Motor neuron (in vitro differentiated cells): ENCODE measurements at places on chromosomes 12 and 14.

DNA sequence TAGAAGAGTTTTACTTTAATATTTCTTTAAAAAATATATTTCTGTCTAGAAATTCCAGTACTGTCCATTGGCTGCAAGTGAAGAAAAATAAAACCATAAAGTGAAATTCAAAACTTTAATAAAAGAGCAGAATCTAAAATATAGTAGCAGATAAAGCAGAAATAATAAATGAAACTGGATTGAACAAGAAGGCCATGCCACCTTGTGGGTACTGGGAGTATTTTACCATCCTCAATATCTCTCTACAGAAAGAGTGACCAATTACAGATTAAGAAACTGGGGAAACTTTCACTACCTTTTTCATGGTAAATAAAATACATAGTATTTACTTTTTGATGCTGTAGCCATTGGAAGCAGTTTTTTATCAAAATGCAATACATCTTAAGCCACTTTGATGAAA lies 220.5 kb downstream of the BCAT1 start:
- ATAC-seq, result no peak

DNA sequence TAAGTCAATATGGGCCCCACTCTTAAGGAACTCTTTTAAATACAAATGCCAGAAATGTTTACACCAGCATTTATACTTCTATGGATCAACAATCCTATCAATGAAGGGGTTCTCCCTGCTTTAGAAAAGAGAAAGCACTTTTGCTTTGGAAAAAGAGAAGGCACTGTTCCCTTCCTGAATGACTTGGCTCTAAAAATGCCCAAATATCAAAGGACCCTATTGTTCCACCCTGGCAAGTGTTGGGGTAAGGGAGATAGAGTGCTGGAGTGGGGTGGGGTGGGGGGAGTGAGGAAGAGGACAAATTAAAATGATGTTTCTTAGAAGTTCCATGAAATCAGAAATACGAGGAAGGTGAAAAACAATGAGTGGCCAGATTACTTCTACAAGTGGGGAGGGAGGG lies 131.6 kb upstream of the GRIN2B start:
- ATAC-seq, result no peak

DNA sequence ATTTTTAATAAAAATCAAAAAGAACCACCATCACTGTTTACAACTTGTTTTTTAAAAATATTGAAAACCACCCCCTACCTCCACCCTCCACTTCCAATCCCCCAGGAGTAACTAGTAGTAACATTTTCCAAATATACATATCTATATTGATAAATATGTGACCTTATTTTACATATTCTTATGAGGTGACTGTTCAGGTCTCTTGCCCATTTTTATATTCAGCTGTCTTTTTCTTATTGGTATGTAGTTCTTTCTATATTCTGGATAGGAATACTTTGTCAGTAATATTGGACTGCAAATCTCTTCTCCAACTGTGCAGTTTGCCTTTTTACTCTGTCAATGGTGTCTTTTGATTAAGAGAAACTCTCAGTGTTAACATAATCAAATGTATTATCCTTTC lies 59.0 kb upstream of the EIF5 start:
- no peak for ATAC-seq

- ATAC-seq, result no peak
Measured at GRCh38 chr12:27705263-27705662, 5.4 kb upstream of the MRPS35 start.

DNA sequence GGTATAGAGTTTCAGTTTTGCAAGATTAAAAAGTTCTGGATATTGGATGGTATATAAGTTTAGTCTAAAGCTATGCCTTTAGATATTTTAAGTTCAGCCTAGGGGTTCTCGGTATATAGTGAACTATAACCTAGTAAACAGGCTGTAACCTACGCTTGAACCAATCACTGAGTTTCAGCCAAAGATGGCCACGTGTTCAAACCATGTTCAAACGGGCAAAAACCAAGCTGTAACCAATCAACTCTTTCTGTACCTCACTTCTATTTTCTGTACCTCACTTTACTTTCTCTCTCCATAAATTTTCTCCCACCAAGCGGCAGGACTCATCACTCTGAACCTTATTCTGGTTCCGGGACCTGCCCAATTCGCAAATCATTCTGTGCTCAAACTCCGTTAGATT lies 1.4 kb downstream of the TMBIM4 start:
- ATAC-seq, result no peak

GRCh38 chr12:14239350-14239934 lies 126.0 kb upstream of the ATF7IP start:
- ATAC-seq, result peak; percentile 61

- ATAC-seq, result no peak
Measured at GRCh38 chr12:29155079-29155478, 6.0 kb downstream of the FAR2 start.

- no peak for ATAC-seq
Measured at GRCh38 chr12:55717011-55718007, 1.5 kb downstream of the BLOC1S1 start.

DNA sequence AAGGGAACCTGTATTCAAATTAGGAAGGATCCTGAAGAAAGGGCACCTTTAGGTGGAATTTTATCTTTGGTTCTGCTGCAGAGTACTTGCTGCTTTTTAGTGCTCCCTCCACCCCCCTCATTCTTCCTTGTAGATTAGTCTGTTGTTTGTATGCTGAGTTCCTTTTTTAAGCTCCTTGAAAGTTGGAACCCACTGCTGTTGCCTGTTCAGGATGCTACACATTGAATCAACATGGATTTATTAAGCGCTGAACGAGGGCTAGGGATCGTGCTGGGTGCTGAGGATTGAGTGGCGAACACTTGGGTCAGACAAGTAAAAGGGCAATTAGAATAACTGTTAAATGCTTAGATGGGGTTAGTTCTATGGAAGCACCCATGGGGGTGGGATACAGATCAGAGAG lies 884 bp upstream of the AMN1 start:
- no peak for ATAC-seq

- peak; percentile 30 for ATAC-seq
Measured at GRCh38 chr12:94284859-94285258, 136.5 kb downstream of the PLXNC1 start.

GRCh38 chr12:71009430-71010142 lies 89.0 kb upstream of the PTPRR start:
- no peak for ATAC-seq

- ATAC-seq, result no peak
Measured at GRCh38 chr12:19994968-19995367, 373.4 kb upstream of the PDE3A start.

GRCh38 chr12:124381456-124382296 lies 86.8 kb downstream of the RFLNA start:
- peak; percentile 36 for ATAC-seq

DNA sequence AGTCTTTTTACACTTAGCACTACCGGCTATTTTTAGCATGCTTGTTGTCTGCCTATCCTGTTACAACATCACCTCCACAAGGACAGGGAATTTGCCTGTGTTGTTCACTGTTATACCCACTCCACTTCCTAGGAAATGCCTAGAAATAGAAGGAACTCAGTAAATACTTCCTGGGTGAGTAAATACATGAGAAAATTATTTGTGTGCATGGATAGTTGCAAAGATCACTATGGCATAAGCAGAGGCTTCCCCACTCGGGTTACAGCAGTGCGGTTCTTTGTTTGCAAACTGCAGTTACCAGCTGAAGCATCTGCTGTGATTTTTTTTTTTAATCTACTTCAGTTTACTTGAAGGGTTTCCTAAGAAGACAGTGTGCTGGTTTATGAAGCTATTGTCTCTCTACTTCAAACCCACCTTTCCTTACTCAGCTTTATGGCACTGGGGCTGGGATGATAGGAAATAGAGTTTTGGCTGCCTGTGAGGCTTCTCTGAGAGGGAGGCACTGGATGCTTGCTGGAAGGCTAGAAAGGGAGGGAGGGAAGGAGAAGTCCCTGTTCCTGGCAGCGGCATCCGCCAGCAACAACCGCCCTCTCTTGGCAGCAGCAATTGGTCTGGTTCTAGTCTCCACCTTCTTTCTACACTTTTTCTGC lies 29.0 kb downstream of the PDE6H start:
- peak; percentile 70 for ATAC-seq

GRCh38 chr12:14557966-14558365 lies 9.7 kb downstream of the PLBD1 start:
- no peak for ATAC-seq

GRCh38 chr12:8038659-8039114 lies 6.2 kb downstream of the FOXJ2 start:
- ATAC-seq, result peak; percentile 98

DNA sequence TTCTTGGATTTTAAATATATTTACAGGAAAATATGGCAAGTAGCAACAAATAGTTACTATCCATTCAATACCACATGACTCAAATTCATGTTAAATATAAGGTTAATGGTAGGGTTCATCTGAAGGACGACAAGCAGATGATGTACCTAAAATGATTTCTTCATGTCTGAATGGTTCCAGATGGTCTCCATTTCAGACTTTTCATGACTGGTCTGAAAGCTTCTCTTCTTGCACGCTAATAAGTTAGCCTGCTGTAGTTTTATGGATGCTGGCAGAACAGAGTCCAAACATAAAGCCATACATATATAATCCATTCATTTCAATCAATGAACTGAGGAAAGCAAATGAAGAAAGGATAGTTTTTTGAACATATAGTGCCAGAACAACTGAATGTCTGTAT lies 257.0 kb upstream of the MGAT4C start:
- ATAC-seq, result no peak

DNA sequence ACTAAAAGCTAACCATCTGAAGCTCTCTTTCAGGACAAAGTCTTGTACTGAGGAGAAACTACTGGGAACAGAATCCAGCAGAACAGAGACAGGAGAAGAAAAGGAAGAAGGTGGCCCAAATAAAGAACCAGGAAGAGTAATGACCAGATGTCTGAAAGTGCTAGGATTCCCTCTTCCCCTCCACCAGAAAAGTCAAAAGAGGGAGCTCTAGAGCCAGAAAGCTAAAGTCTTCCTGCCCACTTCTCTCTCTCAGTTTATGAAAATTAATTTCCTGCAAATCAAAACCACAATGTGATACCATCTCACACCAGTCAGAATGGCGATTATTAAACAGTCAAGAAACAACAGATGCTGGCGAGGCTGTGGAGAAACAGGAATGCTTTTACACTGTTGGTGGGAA lies 47.2 kb downstream of the SPPL3 start:
- ATAC-seq, result peak; percentile 53

DNA sequence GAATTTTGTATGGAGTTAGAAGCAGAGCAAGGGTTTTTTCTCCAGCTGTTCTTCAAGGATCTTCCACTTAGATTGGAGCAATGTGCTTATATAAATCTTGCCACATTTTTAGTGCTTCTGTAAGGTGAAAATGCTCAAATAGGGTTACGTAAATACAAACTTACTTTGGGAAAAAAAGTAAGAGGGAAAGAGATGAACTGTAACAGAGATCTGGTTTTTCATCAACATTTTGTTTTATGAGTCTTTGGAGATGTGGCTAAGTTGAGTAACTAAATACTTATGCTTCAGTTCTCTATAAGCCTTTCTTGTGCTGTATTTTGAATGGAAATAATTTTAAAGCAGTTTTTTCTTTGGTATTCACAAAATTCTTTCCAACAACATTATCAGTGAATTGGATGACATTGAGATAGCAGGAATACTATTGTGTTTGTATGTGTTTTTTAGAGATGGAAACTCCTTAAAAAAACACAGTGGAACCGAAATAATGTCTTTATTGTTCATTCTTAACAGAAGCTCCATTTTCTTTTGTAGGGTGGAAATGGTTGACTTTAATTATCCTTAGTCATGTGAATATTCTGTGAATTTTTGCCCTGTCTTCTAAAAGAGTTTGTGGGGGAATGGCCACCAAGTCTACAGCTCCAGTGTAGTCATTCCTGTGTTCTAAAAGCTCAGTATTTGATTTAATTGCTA lies 45.7 kb downstream of the NPAS3 start:
- no peak for ATAC-seq
